T-helper 2 cell treated with Interferon-gamma antibody and Interleukin-4, amounts not matched to agents 5 μg/mL and 100 μg/mL, for 36 hours (primary cell): ENCODE measurements at places on chromosomes 11 and 22.
A peak's percentile ranks its signal among the peaks of the same experiment; 100 is the strongest.

- H3K36me3 ChIP-seq, result no peaks in the 10 kb centered on the region
- H3K27me3 ChIP-seq, result no peaks in the 10 kb centered on the region
- no peak for DNase-seq
- H3K27ac ChIP-seq, result no peak overlapping the region
- no peaks in the 10 kb centered on the region for H3K4me1 ChIP-seq
These were observed 163.6 kb upstream of the ISX start for GRCh38 chr22:34902335-34902734.

DNA sequence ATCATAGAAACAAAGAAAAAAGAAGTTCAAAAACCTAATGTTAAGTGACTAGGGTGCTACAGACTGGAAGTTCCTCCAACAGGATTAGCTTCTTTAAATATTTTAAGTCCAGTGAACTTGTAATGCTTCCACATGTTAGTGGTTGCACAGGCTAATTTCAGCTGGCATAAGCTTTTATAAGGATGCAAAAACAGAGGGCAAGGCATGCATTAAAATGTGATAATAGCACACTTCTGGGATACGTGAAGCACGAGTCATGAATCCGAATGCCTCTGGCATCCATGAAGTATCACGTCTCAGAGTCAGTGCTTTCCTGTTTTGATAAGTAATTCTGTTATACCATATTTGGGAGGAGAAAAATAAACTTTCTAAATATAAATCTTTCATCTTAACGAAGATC lies 106.8 kb downstream of the DCDC1 start:
- no peak for DNase-seq
- no peaks in the 10 kb centered on the region for H3K27me3 ChIP-seq
- H3K27ac ChIP-seq, result no peak overlapping the region
- H3K4me3 ChIP-seq, result no peak overlapping the region
- no peaks in the 10 kb centered on the region for H3K36me3 ChIP-seq
- H3K4me1 ChIP-seq, result no peaks in the 10 kb centered on the region

DNA sequence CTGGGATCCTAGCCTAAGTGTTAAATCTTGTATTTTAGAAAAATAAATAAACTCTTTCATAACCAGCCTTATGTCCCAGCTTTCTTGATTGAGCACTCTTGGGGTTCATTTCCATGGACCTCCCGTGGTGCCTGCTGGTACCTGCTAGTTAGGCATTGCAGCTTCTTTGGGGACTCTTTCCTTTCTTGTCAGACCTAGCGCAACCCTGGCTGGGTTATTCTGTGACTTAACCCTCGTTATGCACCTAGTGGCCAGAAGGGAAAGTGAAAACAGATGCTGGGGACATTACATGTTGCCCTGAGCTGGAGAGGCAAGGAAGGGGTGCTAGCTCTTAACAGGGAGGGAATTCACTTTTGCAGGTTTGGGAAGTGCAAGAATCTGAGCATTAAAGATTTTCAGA lies 46.8 kb downstream of the APIP start:
- H3K27ac ChIP-seq, result no peak overlapping the region
- H3K36me3 ChIP-seq, result no peaks in the 10 kb centered on the region
- peaks cover 1% of the 10 kb centered on the region for H3K27me3 ChIP-seq
- DNase-seq, result no peak
- H3K4me1 ChIP-seq, result no peaks in the 10 kb centered on the region
- H3K4me3 ChIP-seq, result no peak overlapping the region

DNA sequence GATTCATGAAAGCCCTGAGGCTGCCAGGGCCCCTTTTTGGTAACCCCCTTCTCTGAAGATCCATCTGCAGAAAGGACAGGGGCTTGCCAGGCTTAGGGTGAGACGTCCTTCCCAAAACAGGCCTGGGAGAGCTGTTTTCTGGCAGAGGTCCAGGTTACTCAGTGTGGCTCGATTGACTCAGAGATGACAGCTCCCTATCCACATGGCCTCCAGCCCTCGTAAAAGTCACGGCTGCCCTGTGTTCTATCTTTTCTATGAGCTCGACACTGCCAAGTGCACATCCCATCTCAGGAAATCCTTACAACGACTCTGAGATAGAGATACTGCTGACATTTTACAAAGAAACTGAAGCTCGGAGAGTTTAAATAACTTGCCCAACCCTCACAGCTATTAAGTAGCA lies 20.4 kb downstream of the ADAMTS8 start:
- no peaks in the 10 kb centered on the region for H3K36me3 ChIP-seq
- no peak for DNase-seq

DNA sequence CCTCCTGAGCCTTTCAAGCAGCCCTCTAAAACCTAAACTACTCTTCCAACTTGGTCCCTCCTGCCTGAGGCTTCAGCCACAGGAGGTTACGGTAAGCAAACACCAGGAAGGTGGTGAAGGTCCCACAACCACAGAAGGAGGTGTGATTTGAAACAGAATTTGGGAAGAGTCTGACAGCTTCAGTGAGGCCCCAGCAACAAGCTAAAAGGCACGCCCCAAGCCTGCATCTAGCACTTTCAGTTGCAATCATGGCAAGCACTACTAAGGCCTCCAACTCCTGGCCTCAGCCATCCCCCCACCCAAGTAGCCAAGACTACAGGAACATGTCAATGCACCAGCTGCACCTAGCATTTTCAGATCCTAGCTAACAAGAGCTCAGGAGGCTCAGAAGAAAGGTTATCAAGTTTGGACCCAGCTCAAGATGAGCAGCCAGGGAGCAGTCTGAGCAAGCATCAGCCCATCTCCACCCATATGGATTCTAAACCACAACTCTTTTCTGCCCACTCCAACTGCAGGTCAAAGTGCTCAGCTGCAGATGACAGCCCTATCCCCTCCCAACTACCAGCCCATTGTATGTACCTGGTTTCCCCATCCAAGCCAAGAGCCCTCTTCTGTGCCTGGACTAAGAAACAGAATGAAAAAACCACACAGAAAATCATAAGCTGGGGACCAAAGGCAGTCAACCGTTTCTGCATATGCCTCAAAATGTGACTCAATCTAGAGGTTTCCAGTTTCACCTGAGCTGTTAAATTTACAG lies 10.4 kb upstream of the AHNAK start:
- H3K36me3 ChIP-seq, result peaks cover 39% of the 10 kb centered on the region
- H3K4me3 ChIP-seq, result peak overlapping the region; percentile 83

DNA sequence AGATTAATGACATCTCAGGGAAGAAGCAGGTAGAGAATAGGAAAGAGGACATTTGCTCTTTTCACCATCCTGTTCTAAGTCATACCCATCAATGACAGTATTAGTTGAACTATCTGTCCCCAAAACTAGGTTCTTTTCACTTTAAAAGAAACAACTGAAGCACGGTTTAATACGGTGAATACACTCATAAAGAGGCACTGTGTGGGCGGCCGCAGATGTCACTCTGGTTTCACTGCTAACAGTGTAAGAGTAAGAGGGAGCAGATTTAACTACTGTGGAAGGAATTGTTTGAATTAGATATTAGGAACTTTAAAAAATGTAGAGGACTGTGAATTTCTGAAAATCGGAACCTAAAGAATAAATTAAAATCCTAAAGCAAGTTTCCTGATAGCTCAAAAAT lies 49.5 kb downstream of the VSIG10L2 start:
- peak; percentile 63 for DNase-seq
- no peaks in the 10 kb centered on the region for H3K27me3 ChIP-seq
- no peak overlapping the region for H3K4me3 ChIP-seq
- peaks cover 13% of the 10 kb centered on the region for H3K4me1 ChIP-seq
- H3K36me3 ChIP-seq, result no peaks in the 10 kb centered on the region
- no peak overlapping the region for H3K27ac ChIP-seq

GRCh38 chr22:28925916-28926315 lies 42.5 kb downstream of the ZNRF3 start:
- H3K4me3 ChIP-seq, result no peak overlapping the region
- no peak overlapping the region for H3K27ac ChIP-seq
- H3K36me3 ChIP-seq, result no peaks in the 10 kb centered on the region
- DNase-seq, result no peak
- H3K27me3 ChIP-seq, result peaks cover 53% of the 10 kb centered on the region

DNA sequence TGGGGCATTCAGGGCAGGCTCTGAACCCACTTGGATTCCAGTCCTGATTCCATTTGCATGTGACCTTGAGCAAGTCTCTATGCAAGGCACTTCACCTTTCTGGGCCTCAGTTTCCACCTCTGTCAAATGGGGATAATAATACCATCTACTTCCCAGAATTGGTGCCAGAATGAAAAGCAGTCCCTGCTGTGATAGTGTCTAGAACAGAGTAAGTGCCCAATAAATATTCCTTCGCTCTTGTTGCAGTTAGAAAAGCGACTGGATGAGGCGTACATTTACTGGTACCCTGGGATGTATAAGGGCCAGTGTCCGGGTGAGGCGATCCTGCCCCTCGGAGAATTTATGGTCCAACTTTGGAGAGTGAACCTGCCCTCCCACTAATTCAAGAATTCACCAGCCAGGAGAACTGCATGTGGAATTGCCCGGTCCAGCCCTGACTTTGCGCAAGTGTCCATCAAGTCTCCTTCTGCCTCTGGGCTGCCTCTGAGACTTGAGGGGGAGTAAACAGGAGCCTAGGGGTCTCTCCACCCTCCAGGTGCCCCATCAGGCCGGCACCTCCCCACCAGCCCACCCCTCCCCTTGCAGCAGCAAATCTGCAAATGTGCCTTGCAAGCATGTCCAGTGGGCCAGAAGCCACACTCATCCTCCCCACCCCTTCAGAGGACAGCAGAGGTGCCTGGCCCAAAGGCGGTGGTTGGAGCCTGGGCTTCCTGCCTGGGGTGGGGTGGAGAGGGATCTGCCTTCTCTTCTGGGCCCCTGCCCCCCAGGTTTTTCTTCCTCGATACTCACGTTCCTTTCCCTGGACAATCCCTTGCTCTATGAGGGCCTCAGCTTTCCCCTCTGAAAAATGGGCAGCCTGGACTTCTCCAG lies 30.9 kb upstream of the SLC35C1 start:
- H3K4me1 ChIP-seq, result peaks cover 17% of the 10 kb centered on the region
- H3K4me3 ChIP-seq, result no peak overlapping the region
- peaks cover 13% of the 10 kb centered on the region for H3K27me3 ChIP-seq
- no peak for DNase-seq
- H3K27ac ChIP-seq, result no peak overlapping the region
- no peaks in the 10 kb centered on the region for H3K36me3 ChIP-seq

DNA sequence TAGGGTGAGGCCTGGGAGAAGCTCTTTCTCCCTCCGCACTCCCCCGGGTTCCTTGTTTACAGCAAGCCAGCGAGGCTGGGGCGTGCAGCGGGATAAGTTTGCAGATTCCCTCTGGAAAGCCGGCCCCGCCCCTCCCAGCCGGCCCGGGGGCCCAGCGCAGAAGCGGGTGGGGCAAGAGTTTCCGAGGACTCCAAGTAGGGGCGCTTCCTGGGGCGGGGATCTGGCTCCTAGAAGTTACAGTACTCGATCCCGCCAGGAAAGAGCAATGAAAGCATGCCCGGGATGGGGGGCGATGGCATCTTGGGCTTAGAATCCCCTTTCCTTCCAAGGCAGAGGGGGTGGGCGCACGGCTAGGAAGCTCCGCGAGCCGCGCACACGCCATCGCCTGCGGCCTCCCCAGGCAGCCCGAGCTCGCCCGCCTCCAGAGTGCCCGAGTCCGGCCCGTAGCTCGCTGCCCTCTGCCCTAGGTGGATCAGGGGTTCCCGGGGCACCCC lies 385 bp downstream of the TST start:
- DNase-seq, result no peak
- peak overlapping the region; percentile 67 for H3K27ac ChIP-seq
- peaks cover 2% of the 10 kb centered on the region for H3K27me3 ChIP-seq
- peak overlapping the region; percentile 84 for H3K4me3 ChIP-seq
- H3K36me3 ChIP-seq, result no peaks in the 10 kb centered on the region

GRCh38 chr11:13003736-13004493 lies 5.2 kb upstream of the RASSF10 start:
- H3K36me3 ChIP-seq, result no peaks in the 10 kb centered on the region
- H3K4me1 ChIP-seq, result peaks cover 1% of the 10 kb centered on the region
- peaks cover 39% of the 10 kb centered on the region for H3K27me3 ChIP-seq
- H3K4me3 ChIP-seq, result no peak overlapping the region
- no peak overlapping the region for H3K27ac ChIP-seq
- DNase-seq, result no peak

DNA sequence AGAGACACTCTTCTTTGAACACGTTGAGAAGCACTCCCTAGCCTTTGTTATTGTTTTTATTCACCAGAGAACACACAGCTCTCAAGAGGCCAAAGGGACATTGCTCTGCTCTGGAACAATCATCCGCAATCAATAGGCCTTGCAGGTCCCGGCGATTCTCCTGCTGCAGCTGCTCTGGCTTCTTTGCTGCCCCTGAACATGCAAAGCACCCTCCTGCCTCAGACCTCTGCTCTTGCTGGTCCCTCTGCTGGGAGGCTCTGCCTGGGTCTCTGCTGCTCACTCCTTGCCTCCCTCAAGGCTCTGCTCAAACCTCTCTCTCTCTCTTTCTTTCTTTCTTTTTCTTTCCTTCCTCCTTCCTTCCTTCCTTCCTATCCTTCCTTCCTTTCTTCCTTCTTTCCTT lies 232.7 kb downstream of the DSCAML1 start:
- no peak overlapping the region for H3K4me3 ChIP-seq
- H3K4me1 ChIP-seq, result no peaks in the 10 kb centered on the region
- H3K27me3 ChIP-seq, result peaks cover 2% of the 10 kb centered on the region
- H3K36me3 ChIP-seq, result no peaks in the 10 kb centered on the region
- no peak overlapping the region for H3K27ac ChIP-seq

DNA sequence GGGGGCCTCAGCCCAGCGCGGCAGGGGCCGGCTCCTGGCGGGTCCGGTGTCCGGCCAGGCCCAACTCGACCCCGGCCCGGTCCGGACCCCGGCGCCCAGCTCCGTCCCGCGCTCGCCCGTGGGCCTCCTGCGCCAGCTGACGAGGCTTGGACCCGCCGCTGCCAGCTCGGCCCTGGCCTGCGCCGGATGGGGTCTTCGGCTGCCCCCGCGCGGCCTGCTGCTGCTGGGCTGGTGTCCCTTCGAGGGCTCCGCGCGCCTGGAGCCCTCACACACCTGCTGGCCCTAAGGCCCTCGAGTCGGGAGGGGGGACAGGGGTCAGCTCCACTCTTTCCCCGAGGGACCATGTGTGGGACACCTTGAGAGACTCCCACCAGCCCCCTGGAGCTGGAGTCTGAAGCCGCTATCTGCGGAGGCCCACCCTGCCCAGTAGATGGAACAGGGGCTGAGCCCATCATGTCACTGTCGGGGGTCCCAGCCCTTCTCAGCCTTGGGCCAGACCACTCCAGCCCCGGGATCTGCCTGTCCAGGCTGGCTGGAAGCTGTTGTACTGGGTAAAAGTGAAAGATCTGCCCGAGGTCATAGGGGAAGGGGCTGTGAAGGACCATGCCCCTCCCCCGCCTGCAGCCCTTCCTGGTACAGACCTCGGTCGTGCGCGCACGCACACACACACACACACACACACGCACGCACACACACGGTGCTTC lies 768 bp upstream of the CDKN1C start:
- H3K4me1 ChIP-seq, result peaks cover 3% of the 10 kb centered on the region
- no peak for DNase-seq
- H3K27ac ChIP-seq, result no peak overlapping the region
- H3K36me3 ChIP-seq, result no peaks in the 10 kb centered on the region

DNA sequence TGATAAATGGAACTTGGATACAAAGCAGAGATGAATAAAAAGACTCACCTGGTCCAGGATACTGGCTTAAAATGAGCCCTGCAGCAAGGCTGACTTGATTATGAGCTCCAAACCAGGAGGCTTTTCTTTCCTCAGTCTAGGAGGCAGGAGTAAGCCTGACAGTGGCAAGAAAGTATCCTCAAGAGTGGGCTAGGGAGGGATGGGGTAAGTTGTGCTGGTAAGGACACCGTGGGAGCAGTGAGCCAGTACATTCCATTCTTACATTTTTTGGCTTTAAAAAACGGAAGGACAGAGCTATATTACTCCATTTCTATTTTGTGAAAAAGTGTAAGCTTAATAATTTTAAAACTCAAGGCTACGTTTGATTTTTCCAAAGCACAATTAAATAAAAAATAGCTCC lies 187.1 kb upstream of the DDI1 start:
- H3K36me3 ChIP-seq, result no peaks in the 10 kb centered on the region
- no peak overlapping the region for H3K27ac ChIP-seq
- no peaks in the 10 kb centered on the region for H3K4me1 ChIP-seq
- H3K4me3 ChIP-seq, result no peak overlapping the region
